ENCODE measurements at places on chromosomes 12 and 14. TPM values are rescaled to one million over a fixed set of nuclear protein-coding genes. Genes with fewer than 3 reads are reported as not detected.

The LMO3 gene
- total RNA-seq, result not detected

The IAPP gene
- total RNA-seq, result not detected

The KRT3 gene
- total RNA-seq, result not detected

The OR6C1 gene
- not detected for total RNA-seq

The SLC22A17 gene
- total RNA-seq, result 1.00 TPM

The GLIPR1 gene
- total RNA-seq, result 115 TPM

The SYCP3 gene
- total RNA-seq, result 1.4 TPM

The TTC9 gene
- 3.8 TPM for total RNA-seq

The SLC6A13 gene
- not detected for total RNA-seq

The DGKA gene
- 142 TPM for total RNA-seq

The TM7SF3 gene
- 32.1 TPM for total RNA-seq

The MAP1LC3B2 gene
- 3.7 TPM for total RNA-seq

The RPGRIP1 gene
- total RNA-seq, result 0.68 TPM

The ACOT6 gene
- not detected for total RNA-seq

The HOXC9 gene
- not detected for total RNA-seq

The MSI1 gene
- total RNA-seq, result not detected

The SELPLG gene
- 179 TPM for total RNA-seq

The DEGS2 gene
- 7.1 TPM for total RNA-seq

All from natural killer cell (primary cell).